IMR-90 (cell line): ENCODE measurements at places on chromosomes 6 and 20.

DNA sequence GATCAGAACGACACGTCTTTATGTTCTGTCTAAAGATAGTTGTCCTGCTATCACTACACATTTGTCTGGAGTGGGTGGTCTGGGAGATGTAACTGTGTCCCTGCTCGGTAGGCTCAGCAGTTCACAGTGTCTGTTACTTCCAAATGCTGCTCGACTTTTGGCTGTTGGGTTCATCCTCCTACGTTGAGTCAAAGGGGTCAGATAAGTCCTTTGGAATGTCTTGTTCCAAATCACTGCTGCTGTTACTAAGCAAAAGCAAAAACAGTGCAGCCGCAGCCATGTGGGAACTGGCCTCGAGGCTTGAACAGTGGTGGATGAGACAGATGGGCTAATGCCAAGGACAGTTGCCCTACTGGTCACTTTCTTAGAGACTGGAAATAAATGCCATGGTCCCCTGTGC, 272.2 kb upstream of the MAP3K7 start:
- no peak for DNase-seq

DNA sequence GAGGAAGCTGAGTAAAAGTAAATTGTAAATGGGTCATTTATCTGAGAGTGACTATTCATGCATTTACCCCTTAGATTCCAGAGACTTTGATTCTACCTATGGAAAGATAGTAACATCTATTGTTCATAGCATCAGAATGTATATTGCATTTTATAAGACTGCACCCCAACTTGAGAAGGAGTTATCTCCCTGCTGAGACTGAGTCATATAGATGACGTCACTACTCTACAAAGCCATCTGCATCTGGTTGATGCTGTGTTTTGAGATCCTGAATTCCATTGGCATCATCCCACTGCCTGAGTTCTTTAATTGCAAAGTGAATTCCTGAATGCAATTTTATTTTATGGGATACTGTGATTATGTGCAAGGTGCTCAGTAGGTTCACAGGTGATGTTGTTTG, 444.0 kb upstream of the SLC35B3 start:
- no peak for DNase-seq

DNA sequence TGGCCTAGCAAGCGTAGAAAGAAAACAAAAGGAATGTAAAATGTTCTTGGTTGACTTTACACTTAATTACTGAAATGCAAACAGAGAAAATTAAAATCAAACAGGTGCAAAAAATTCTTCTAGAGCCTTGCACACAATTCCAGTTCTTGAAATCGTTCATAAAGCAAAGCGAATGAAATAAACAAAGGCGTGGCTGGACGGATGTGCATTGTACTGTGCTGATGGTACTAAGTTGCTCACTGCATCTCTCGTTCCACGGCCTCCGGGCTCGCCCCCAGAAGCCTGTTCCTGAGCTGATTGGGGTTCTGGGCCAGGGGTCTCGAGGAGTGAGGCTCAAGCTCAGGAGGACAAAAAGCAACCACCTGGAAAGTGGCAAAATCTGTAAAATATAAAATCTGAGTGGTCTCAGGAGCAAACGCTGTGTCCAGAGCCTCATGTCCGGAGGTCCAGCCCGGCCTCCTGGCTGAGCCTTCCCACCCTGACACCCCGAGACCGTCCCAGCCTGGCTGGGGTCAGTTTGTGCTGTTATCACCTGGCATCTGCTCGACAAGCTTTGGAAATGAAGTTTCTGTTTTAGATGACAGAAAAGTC, 71.3 kb downstream of the TTLL2 start:
- DNase-seq = no peak

DNA sequence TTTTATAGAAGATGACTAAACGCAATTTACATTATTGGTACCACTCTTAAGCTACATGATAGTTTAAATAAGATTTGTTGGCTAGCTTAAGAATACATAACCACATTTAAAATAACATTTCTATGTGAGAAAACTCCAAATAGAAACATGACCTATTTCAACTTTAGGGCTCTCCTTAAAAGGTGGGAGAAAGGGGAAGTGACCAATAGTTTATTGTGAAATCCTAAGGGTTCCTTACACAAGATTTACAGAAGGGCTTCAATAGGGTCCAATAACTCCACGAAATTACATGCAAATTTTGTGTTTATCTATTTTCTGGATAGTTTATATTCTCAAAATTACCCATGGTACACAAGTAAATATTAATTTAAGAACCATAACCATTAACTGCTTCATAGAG, 91.6 kb upstream of the DST start:
- DNase-seq = no peak
